ENCODE measurements at places on chromosomes 6 and 20.

- no peaks in the 10 kb centered on the region for H3K4me1 ChIP-seq
- H3K36me3 ChIP-seq = no peaks in the 10 kb centered on the region
- no peak overlapping the region for H3K27ac ChIP-seq
- DNase-seq = no peak
These were observed 11.7 kb upstream of the TREM2 start for GRCh38 chr6:41174610-41175009.

- H3K36me3 ChIP-seq = peaks cover 23% of the 10 kb centered on the region
- H3K4me1 ChIP-seq = peaks cover 28% of the 10 kb centered on the region
- DNase-seq = peak; percentile 70
- H3K4me3 ChIP-seq = peak overlapping the region; percentile 89
- H3K27ac ChIP-seq = peak overlapping the region; percentile 6
These were observed 713 bp upstream of the ELMO2 start for GRCh38 chr20:46406986-46407670.

- H3K27ac ChIP-seq = no peak overlapping the region
- H3K36me3 ChIP-seq = peaks cover 13% of the 10 kb centered on the region
- no peak for DNase-seq
- H3K4me1 ChIP-seq = peaks cover 20% of the 10 kb centered on the region
These were observed 102.0 kb downstream of the FOXO3 start for GRCh38 chr6:108662702-108663101.

DNA sequence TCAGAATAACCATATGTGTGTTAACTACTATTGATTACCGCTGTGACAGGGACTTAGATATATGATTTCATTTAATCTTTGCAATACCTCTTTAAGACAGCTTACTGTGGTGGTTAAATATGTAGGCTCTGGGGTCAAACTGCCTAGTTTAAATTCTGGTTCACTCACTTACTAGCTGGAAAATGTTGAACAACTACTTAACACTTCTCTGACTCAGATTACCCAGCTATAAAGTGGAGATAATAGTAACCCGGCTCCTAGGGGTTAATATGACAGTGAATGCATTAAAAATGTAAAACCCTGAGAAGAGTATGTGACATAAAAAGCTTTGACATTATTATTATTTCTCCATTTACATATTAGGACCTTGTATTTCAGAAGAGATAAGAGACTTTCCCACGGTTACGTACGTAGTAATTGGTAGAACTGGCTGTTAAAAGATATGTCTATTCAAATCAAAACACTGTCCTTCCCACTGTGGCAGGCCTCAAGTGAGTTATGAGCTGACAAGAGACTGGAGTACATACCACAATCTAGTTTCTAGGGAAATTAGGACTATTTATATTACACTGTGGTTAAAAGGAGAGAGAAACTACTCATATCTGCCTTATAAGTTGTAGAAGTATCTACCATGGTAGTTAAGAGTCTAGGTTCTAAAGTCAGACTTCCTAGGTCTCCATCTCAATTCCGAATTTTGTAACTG lies 4.4 kb upstream of the PLCB1 start:
- no peak overlapping the region for H3K27ac ChIP-seq
- DNase-seq = no peak
- no peak overlapping the region for H3K4me3 ChIP-seq
- peaks cover 31% of the 10 kb centered on the region for H3K27me3 ChIP-seq

DNA sequence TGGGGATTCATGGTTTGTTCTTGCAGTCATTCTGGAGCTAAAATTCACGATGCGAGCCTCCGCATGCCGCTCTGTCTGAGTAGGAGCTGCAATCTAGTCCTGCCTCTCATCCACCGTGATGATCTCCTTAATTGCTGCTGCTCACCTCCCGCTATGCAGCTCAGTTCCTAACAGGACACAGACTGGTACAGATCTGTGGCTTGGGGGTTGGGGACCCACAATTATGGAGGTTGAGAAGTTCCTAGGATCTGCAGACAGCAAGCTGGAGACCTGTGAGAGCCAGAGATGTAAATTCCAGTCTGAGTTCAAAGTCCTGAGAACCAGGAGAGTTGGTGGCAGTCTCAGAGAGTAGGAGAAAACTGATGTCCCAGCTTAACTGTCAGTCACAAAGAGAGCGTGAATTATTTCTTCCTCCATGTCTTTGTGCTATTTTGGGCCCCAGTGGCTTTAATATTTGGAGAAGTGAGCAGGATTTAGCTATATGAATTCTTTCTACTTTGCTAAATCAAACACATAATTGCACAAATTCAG lies 378.7 kb upstream of the MAN1A1 start:
- H3K27me3 ChIP-seq = no peaks in the 10 kb centered on the region
- H3K4me1 ChIP-seq = peaks cover 11% of the 10 kb centered on the region
- no peaks in the 10 kb centered on the region for H3K36me3 ChIP-seq
- no peak overlapping the region for H3K4me3 ChIP-seq
- H3K27ac ChIP-seq = peak overlapping the region; percentile 66
